ENCODE measurements at places on chromosomes 16 and 17.

DNA sequence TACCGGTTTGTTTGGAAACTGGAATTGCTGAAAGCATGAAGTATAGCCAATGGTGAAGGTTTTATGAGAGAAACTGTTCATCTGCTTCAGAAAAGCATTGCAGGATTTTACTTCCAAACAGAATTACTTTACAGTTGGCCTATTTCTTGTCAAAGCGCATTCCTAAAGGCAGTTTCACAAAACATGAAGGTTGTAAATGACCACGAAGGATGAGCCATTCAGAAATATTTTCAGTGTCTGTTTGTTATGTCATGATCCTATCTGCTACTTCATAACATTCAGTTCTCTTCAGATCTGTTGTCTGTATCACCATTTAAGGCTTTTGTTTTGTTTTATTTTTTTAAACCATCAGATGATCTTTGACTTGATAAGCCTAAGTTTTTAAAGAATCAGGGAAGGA lies 45.7 kb downstream of the AATF start:
- DNase-seq, result no peak

- no peak for DNase-seq
Observed at GRCh38 chr17:80885947-80886582, 105.6 kb upstream of the CHMP6 start.

- DNase-seq, result no peak
Observed at GRCh38 chr17:17035920-17036523, 6.2 kb upstream of the MPRIP start.

DNA sequence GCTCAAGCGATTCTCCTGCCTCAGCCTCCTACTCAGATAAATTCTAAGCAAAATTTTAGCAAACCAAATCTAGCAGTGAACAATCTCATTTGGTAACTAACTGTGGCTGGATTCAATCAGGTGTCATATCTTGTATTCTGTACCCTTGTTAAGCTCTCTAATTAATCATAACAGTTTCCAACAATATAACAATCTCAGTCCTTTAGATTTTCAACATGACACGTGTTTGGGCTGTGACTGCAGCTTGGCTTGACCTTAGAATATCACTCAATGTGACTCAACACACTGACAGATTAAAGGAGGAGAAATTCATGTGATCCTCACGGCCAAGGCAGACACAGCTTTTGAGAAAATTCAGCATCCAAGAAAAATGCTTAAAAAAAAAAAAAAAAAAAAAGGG lies 133.6 kb downstream of the BANP start:
- DNase-seq, result no peak

- peak; percentile 26 for DNase-seq
Observed at GRCh38 chr17:50051082-50051576, 4.8 kb upstream of the ITGA3 start.

DNA sequence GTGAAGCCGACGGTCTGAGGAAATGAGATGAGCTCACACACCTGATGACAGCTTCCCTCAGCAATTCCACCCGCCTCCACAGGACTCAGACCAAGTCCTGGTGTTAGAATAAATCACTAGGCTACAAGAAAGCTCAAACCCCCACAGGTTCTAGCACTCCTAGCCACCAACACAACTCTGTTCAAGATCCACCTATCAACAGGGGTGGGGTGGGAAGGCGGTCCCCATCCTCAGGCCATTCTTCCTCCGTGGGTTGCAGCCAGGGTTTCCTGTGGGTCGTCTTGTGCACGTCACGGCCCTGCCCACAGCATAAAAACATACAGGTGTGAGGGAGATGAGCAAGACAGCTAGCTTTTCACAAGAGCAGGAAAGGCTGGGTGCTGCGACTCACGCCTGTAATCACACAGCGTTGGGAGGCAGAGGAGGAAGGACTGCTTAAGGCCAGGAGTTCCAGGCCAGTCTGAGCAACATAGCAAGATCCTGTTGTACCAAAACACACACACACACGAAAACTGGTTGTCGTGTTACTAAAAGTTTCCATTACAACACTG lies 81.1 kb downstream of the ANKRD11 start:
- DNase-seq, result peak; percentile 19

- peak; percentile 33 for DNase-seq
Observed at GRCh38 chr16:12009462-12009861, 32.9 kb downstream of the SNX29 start.

DNA sequence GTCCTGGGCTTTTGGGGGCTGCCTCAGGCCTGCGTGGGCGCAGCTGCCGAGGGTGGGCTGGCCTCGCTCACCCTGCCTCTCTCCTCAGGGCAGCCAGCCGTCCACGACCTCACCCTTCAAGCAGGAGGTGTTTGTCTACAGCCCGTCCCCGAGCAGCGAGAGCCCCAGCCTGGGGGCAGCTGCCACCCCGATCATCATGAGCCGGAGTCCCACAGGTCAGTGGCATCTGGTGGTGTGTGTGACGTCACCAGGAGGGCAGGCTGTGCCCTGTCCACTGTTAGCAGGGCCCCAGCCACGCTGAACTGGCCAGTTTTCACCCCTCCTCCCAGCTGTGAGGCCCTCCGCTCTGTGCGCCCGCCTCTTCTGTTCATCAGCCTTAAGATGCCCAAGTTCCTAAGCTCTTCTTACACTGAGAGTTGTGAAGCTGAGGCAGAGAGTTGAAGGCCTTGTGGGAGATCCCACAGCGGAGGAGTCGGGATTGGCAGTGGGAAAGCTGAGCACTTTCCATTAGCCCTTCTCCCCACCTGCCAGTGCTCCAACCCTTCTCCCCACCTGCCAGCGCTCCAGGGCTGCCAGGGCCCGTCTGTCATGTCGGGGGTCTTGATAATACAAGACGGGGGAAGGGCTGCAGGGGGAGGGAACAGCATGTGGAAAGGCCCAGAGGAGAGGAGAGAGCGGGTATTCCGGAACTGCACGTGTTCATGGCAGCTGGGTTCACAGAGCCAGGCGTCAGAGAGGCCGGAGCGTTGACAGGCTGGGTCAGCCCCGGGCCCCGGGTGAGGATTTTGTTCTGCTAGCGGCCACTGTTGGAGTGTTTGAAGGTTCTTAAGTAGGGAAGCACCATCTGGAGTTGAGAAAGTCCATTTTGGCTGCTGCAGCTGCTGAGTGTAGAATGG lies 36.3 kb downstream of the OR1D5 start:
- no peak for DNase-seq

DNA sequence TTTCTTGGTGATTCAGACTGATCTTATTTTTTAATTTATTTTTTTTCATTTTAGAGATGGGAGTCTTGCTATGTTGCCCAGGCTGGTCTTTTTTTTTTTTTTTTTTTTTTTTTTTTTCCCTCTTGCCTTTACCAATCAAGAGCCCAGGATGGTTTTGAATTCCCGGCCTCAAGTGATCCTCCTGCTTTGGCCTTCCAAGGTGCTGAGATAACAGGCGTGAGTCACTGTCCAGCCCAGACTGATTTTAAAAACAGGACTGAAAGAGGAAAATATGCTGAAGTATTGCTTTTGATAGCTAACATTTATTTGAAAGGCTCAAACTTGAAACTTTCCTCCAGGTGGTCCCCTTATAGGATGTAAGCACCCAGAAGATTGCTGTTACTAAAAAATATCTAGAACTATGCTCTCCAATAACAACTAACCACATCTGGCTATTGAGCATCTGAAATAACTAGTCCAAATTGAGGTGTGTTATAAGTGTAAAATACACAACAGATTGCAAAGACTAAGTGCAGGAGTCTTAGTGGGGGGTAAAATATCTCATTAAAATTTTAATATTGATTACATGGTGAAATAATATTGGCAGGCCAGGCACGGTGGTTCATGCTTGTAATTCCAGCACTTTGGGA lies 15.8 kb upstream of the BRIP1 start:
- no peak for DNase-seq

DNA sequence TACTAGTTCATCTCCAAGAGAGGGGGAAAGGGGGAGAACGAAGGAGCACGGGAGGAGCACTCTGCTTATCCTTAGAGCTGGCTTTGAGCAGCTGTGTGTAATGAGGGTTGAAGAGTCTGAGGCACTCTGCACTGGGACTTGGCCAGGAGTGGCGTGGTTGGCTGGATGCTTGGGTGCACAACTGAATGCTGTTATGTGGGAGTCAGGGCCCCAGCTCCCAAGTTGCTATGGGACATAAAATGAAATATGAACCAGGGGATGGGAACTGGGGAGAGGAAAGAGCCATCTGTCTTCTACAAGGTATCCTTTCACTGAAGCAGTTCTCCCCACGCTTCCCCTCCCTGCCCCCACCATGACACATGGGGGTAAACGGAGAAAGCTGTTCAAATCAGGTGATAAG lies 105.9 kb upstream of the ANKFN1 start:
- no peak for DNase-seq

GRCh38 chr16:83746611-83747010 lies 61.2 kb upstream of the HSBP1 start:
- no peak for DNase-seq

GRCh38 chr16:78227855-78228254 lies 128.4 kb downstream of the WWOX start:
- DNase-seq, result peak; percentile 25

DNA sequence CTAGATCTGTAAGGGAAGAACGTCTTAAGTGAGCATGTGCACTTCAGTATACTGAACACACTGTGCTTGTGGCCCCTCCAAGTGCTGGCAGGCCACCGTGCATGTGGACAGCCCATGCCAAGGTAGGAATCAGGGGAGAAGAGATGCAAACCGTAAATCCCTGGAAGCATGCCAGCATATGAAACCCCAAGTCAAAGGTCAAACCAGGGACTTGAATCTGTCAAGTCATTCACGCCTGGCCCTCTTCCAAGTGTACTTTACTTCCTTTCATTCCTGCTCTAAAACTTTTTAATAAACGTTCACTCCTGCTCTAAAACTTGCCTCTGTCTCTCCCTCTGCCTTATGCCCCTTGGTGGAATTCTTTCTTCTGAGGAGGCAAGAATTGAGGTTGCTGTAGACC lies 2.8 kb upstream of the ATXN2L start:
- no peak for DNase-seq

DNA sequence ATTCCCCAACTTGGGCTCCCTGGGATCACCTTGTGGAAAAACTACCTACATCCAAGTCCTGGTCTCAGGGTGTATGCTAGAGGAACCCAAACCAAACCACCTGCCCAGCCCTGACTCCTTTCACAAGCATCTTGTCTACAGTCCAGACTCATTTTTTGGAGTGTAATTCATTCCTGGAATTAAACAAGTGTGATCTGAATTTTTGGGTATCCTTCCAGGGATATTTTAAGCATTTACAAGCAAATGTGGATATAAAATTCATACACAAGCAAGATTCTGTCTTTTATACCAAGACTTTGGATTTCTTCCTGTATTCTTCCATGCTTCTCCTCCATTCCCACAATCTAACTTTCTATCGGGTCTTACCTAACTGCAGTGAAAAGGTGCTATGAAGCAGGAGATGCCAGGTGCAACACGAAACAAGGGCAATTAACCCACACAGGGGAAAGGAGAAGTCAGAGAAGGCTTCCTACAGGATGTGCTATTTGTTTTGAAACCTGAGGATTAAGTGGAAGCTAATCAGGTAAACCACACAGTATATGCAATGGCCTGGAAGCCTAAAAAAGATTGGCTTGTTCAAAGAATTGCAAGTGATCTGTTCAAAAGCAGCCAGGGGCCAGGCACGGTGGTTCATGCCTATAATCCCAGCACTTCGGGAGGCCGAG lies 417.2 kb upstream of the C16orf82 start:
- DNase-seq, result no peak

GRCh38 chr16:81140930-81141780 lies 45.0 kb upstream of the GCSH start:
- DNase-seq, result no peak

DNA sequence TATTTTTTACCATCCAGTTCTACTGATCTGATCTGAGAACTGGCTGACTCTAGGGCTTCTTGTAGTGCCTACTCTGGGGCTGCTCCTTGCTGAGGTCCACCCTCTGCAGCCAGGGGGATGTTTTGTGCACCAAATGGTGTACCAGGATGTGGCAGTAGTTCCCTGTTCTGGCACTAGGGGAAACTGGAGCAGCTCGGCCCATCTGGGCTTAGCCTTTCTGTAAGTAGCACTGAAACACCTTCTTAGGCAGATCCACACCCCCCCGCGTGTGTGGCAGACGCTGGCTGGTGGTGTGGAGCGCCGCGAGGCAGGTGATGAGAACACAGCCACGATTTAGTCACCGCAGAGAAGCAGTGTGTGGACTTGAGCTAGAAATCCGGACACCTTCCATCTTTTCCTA lies 17.0 kb downstream of the DUSP14 start:
- DNase-seq, result peak; percentile 58

DNA sequence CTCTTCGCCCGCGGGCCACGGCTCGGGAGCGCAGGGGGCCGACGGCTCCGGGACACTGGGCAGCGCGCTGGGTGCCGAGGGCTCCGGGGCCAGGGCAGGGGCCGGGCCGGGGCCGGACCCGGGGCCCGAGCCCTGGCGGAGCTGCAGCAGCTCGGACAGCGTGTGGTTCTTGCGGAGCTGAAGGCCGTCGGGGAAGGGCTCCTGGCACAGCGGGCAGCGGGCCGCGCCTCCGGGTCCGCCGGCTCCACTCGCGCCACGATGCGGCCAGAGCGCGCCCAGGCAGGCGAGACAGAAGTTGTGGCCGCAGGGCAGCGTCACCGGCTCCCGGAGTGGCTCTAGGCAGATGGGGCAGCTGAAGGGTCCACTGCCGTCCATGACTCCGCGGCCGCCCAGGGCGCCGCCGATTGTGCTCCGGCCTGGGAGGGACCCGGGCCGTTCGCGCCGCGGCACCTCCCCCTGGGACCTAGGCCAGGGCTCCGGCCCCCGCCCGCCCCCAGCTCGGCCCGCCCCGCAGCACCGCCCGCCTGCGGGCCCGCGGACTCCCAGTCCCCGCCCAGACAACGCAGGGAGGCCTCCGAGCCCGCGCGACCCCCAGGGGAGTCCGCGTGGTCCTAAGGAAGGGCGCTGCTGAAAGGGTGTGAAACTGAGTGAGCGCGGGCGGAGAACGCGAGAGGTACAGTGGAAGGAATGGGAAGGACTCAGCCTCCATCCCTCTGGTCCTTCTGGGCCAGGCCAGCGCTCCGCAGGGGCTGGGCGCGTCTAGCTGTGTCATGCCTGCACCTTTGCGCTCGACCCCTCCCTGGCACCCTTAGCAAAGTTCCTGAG lies at the start of gene TRIM47:
TRIM47 (minus strand) TSS at position 408 of the 825 bp plus-strand sequence; CDS start at position 375, 33 bp downstream.
- peak; percentile 65 for DNase-seq

- DNase-seq, result no peak
Observed at GRCh38 chr17:57541472-57542394, 203.4 kb downstream of the CCDC182 start.

DNA sequence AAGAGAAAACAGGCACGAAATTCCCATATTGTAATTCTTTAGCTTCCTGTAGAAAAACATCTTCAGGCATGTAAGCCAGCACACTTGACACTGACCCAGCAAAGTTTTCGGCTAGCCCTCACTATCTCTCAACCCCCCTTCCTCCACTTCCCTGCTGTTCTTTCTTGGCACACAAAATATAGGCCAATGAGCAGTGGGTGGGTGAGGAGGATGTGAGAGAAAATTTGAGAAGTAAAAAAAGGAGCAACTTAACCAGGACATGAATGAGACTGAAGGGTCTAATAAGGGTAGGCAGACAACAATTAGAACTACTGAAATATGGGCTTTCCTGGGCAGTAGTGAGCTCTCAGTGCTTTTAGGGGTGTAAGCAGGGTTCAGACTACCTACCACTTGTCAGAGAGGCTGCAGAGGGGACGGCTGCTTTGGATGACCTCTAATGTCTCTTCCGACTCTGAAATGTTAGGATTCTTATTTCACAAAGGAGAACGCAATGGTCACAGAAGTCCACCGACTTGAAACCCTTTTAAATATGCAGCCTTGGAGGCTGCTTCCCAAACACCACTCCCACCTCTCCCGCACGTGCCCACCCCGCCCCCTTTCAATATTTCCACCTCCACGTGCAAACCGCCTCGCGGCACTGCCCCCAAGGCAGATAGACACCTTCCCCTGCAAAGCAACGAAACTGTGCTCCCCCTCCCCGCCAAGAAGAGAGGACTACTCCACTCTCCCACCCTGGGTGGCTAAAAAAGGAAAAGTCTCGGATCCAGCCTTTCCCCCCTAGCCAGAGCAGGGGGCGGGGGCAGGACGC lies 889 bp downstream of the MBTD1 start:
- peak; percentile 47 for DNase-seq

GRCh38 chr17:17633310-17633709 lies 41.8 kb upstream of the PEMT start:
- no peak for DNase-seq

Data from KBM-7 (cell line).